ENCODE measurements at places on chromosomes 13 and 19.
A peak's percentile ranks its signal among the peaks of the same experiment; 100 is the strongest.

GRCh38 chr13:42345367-42345766, 73.4 kb downstream of the AKAP11 start:
- DNase-seq = no peak

DNA sequence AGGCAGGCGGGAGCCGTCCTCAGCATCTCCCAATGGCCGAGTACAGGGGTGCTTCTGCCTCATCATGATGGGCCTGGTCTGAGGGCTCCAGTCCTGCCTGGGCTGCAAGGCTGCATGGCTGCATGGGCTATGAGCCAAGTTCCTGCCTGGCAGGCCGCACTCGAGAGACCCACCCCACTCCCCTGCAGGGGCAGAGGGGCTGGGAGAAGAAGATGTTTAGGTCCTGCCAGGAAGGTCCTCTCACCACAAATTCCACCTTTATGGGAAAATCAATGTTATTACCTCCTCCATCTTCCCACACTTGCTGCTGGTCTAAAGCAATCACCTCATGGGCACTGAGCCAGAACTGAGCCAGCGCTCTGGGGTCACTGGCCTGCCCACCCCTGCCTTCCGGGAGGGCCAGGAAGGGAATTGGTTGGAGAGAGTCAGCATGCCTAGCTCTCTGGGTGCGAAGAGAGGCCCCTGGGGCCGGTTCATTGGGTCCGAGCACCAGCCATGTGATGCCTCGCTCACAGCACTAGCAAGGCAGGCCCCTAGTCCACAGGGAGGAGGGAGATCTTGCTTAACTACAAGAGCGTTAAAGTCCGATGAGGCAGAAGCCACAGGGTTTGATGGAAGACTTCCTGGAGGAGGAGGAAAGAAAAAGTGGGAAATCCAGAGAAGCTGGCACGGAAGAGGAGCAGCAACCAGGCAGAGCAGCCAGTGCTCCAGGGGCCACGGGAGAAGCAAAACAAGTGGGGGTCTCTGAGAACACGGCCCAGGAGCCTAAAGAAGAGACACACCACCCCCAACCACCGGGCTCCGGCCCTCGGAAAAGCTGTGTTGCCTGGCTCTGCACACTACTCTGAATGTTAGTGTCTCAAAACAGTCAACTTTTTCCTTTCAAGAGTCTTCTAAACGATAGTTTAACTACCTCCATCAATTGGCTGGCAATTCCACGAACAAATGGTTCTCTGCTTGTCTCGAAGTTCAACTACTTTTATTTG, 63.1 kb downstream of the CEBPG start:
- no peak for DNase-seq

DNA sequence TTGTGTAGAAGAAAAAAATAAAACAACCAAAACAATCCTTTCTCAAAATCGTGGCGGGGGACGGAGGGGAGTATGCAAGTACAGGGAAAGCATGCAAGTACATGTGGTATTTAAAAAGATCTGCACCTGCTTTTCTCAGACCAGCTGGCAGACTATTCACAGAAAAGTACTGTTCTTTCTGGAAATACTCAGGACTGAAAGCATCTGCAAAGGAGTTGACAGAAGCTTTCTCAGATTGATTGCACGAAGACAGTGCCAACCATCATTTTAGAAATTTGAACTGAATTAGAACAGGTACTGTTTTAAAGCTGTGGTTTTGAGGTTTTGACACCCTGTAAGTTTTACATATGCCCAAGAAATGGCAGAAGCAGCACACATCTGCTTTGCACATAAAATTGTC, 19.8 kb upstream of the PCDH8 start:
- no peak for DNase-seq

GRCh38 chr13:21556051-21556450, 47.9 kb downstream of the MICU2 start:
- peak; percentile 47 for DNase-seq

- DNase-seq = peak; percentile 80
Observed at GRCh38 chr13:95267662-95268342, 33.4 kb downstream of the ABCC4 start.

DNA sequence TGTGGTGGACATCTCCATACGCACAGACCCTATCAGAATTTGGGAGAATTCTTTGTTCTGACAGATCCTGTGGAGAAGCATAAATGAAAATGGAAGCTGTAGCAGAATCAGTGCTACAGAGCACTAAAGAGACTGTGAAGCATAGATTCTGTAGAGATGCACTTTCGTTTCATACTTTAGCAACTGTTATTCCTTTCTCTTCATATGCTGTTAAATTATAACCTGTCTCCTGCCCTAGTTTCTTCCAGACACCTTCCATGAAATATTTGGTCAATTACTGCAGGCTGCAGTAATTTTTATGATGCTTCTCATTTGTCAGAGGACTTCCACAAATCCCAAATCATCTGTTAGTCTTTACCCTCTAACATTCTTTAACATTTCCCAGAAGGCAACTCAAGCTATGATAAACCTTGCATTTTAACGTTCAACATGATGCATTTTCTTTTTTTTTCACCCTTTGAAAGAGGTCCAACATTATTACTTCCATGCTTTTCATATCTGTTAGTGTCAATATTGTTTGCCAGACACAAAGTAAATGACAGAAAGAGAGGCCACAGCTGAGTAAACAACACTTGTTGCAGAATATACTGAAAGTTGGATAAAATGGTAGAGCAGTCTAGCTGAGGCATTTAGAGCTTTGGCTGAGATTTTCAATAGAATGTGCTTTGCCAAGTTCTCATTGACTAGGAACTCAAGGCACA, 412.7 kb downstream of the LMO7 start:
- no peak for DNase-seq

DNA sequence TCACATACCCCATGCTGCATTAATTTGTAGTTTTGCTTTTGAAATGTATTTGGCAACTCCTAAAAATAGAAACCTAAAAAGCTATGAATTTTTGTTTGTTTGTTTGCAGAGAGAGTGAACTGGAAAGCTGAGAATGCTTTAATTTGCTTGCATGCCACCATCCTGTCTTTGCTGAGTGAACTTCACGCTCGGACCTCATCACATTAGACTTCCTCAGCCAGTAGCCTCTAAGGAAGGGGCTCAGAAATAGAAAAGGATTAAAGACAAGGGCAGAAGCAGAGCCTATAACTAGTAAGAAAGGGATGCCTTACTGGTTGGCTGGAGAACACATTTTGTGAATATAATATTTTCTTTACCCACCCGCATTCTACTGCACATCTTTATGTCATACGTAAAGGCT, 275.1 kb downstream of the DCLK1 start:
- no peak for DNase-seq

- no peak for DNase-seq
Observed at GRCh38 chr13:98779695-98780094, 27.2 kb upstream of the SLC15A1 start.

- DNase-seq = no peak
Observed at GRCh38 chr13:80297094-80297493, 43.8 kb downstream of the SPRY2 start.

GRCh38 chr13:71864094-71864985, 2.7 kb downstream of the DACH1 start:
- peak; percentile 2 for DNase-seq
